ENCODE measurements at places on chromosomes 13 and 19.

DNA sequence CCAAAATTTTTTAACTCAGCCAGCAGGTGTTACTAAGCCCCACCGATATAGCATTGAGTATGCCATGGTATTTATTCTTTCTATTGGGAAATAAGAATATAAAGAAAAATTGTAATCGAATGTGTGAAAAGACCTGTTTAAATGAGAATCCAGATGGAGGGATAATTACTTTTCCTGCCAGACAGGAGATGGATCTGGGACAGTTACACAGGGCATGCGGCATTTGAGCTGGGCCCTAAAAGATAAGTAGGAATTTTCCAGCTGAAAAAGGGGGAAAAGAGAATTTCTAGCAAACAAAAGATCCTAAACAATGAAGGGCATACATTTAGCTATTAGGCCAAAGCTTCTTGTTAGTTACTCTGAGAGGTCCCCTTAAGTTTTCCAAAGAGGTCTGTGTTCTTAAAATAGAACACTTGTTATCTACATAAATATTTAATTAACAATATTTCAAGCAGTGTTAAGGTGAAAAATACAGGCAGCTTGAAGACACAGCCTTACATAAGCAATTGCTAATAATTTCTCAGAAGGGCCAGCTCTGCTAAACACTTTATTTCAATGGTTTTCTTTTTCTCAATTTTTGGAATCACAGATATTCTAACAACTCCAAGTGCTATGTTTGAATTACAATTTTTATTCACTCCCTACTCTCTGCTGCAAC, 63.7 kb downstream of the TBC1D4 start:
- no peak for DNase-seq

- DNase-seq, result no peak
Measured at GRCh38 chr13:23956106-23956505, 58.8 kb upstream of the C1QTNF9B start.

DNA sequence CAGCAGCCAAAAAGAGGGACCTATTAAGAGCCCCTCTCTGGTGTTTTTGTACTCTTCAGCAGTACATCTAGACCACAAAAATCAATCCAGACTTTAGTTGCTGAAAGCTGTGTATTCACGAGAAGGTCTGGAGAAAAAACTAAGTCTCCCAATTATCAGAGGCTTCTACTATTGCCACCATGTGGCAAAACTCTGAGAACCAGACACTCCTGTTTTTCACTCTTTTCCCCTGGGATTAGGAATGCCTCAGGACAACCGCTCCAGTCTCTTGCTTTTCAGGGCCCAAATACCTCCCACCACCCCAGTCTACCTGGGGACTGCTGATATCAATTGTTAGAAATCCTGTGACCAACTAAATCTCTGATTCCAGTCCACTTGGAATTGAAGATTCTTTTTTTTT, 30.1 kb upstream of the OBI1 start:
- no peak for DNase-seq

DNA sequence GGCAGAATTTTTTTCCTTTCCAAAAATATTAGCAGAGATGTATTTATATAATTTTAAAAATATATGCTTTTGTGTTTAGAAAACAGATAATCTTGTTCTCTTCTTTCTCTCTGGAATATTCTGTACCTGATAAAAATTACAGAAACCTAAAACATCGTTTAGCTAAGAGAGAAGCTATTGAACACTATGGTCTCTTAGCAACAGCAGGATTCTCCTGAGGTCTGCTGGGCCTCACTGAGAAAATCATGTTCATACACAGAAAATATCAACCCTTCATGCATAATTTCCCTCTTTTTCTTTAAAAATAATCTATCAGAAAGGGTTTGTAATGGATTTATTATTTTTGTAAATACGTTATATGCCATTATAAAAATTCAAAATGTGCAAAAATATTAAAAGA, 242.2 kb downstream of the DCLK1 start:
- DNase-seq, result no peak

DNA sequence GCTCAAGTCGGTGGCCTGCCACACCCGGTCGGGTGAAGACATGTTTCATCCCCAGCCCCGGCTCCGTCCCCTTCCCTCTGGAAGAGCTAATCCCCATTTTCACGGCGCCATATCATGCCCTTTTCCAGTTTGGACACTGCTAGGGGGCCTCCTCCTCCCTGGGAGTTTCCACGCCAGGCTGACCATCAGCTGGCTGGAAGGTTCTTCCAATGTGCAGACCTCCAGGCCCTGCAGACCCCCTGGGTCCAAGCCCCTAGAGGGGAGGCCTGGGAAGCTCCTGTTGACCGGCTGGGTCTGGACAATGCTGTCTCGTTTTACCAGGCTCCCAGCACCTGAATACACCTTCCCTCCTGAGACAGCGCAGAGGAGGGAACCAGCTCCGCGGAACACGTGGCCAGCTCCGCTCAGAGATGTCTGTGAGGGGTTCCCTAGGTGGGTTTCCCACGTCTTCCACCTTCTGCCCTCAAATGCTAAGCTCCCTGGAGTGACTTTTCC, 44.7 kb upstream of the RANBP3 start:
- DNase-seq, result no peak
